Cardiac fibroblast (primary cell): ENCODE measurements at places on chromosomes 6 and 20.

DNA sequence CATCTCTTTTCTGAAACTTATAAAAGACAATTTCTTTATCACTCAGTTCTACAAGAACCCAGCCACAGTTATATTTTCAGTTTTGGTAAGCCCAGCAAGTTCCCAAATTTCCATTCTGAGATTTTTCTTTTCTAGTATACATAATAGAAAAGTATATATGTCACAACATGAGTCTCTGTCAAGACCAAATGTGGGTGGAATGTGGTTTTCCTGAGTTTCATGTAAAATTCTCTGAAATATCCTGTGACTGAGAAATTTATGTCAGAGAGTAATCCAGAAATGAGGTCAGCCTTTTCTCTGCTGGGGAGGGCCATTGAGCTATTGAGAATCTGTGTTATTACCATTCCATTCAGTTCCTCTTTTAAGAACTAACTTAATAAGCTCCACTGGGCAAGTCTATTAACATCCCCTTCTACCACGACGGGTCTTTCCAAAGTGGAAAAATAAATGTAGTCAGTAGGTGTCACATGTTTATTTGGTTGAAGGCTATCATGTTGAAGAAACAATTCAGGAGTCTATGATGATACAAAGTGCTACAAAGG is 100.7 kb upstream of the HMGN3 start:
- DNase-seq: peak; percentile 2

DNA sequence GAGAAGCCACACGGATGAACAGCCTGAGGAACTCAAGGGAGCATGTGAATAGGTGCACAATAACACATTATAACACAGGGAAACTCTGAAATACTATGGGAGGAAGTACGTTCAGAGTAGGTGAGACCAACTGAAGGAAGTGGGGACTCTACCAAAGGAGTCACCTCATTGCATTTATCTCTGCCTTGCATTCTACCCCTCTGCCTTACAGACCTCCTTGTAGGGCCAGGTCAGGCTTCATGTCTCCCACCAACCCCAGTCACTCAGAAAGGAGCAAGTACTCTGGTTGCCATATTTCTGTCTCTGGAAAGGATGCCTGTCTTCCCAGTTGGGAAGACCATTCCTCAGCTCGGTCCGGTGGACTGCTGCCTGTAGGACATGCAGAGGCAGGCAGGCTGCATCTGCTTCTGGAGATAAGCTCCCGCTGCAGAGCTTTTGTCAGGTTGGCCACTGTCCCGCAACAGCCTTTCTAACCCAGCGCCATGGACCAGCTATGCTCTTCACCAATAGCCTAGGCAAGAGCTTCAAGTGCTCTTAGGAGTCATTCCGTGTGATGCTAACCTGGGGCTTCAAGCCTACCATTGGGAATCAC is 51.6 kb upstream of the ASIP start:
- no peak for DNase-seq

DNA sequence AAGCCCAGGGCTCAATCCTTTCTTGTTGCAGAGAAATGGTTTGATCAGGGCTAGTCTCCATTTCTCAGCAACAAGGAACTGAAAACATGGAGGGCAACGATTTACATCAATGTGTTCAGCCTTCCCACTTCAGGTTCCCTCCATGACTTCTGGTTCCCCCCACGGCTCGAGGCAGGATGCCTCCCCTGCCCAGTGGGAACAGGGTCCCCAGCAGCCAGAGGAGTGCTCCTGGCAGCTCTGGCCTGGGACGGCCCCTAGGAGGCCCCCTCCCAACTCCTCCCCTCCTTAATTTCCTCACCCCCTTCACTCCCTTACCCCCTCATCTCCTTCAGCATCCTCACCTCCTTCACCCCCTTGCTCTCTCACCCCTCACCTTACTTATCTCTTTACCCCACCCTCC is 283.8 kb downstream of the CDC5L start:
- DNase-seq: no peak

DNA sequence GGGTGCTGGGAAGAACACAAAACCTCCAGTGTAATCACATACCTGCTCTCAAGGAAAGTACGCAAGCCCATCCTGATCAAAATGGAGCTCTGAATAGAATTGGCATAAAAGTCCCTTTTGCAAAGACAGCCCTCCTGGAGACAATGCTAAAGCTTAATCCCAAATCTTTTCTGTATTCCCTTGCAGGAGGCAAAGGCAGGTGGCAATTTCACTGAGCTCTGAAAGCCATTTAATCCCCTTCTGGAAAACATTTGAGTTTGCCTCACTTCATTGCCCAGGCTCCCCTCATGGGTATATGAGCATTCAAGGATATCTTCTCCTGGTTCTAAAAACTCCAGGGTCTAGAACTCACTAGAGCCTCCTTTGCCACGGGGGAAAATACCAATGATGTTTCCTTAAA is 310.2 kb upstream of the CNR1 start:
- DNase-seq: no peak
